Osteocyte (in vitro differentiated cells): ENCODE measurements at places on chromosomes 3 and 15.

- DNase-seq: peak; percentile 89
Measured at GRCh38 chr3:186976837-186977750, 46.8 kb downstream of the ST6GAL1 start.

DNA sequence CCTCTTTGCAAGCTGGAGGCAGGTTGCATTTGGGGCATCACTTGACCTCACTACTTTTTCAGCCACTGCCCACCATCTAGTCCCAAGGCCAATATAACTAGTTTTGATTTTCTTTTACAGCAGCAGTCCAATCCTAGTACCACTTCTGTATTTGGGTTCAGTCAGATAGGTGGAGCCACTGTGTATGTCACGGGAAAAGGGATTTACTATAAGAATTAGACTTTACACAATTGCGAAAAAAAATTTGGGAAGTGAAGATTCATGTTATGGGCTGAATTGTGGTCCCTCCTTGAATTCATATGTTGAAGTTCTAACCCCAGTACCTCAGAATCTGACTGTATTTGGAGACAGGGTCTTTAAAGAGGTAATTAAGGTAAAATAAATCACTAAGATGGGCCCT, 37.4 kb upstream of the NMNAT3 start:
- DNase-seq: no peak

DNA sequence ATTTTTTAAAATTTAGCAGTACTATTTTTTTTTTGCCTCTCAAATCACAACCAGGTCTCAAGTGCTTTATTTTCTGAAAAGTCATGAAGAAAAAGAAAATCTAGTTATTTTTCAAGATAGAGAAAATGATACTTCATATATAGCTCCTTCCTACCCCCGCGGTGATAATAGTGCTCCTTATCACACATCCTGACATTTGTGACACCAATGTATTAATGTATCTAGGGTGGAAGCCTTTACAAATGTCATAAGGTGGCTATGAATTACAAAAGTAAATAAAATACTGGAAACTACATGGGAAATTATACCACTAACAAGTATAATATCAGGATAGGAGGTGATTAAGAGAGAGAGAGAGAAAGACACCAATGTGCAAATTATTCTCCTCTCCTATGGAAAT, 582.2 kb downstream of the UNC13C start:
- no peak for DNase-seq

- DNase-seq: no peak
Measured at GRCh38 chr3:62755285-62755684, 119.9 kb downstream of the CADPS start.

DNA sequence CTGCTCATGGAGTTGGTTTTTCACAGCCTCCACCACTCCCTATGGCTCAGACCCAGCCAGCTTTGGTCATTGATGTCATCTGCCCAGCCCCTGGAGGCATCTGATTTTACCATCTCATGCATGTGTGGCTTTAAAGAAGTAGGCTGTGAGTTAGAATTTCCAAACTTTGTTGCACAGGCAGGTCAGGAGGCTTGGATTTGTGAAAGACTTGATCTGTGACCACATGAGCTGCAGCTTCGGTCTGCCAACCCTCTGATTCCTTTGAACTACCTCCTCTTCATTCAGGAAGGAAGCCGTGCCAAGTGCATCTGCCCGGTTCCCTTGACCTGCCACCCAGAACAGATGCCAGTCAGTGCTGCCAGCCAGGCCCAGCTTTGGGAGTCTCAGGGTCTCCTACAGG, 9.2 kb downstream of the CTXND1 start:
- DNase-seq: no peak

GRCh38 chr3:57555306-57555705, 768 bp upstream of the PDE12 start:
- DNase-seq: no peak

DNA sequence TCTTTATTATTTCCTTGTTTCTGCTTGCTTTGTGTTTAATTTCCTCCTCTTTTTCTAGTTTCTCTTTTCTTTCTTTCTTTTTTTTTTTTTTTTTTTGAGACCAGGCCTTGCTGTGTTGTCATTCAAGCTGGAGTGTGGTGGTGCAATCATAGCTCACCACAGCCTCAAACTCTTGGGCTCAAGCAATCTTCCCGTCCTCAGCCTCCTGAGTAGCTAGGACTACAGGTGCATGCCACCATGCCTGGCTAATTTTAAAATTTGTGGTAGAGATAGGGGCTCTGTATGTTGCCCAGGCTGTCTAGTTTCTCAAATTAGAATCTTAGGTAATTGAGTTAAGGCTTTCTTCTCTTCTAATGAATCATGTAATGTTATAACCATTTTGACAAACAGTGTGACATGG, 22.4 kb downstream of the SLMAP start:
- no peak for DNase-seq

DNA sequence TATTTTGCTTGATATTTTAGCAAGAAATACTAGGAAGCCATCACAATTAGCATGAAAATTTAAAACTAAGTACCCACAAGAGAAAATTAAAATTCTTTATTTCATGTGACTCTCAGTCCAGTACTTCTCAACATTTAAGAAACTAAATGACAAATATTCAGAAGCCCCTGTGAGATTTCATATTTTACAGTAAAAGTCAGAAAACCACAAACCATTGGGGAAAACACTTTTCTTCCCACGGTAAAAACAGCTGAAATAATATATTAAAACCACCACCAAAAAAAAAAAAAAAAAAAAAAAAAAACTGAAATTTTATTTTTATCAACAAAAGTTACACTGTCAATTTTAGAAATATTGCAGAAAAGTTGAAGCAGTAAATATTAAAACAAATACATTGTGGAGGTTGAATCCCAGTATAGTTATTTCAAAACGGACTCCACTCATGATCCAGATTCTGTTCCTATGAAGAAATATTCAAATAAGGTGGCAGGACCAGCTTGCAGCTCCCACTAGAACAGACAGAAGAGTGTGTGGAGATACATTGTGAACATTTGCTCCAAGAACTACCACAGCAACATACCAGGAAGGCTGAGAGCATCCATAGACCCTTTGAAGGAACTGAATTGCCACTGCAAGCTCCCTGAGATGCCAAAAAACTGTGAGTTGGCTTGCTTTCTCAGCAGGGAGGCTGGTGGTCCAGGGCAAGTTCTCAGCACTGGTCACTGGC, 308.2 kb downstream of the CTNNB1 start:
- no peak for DNase-seq

DNA sequence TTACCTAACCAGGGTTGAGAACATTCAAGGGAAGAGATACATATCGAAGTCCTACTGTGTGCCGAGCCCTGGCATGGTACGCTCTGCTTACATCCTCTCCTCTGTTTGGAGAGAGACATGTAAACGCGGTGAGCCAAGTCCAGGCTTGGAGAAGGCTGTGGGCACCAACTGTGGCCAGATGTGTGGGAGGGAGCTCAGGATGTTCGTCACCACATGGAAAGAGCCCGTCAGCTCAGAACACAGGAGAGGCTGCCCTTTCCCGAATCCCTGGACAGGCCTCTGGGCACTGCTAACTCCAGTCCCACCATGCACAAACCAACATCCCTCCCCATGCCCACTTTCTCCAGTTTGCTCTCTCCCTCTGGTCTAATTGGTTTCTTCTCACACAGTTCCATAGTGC, 43.0 kb downstream of the MESD start:
- DNase-seq: no peak

- no peak for DNase-seq
Measured at GRCh38 chr3:18499301-18499700, 74.2 kb upstream of the SATB1 start.

DNA sequence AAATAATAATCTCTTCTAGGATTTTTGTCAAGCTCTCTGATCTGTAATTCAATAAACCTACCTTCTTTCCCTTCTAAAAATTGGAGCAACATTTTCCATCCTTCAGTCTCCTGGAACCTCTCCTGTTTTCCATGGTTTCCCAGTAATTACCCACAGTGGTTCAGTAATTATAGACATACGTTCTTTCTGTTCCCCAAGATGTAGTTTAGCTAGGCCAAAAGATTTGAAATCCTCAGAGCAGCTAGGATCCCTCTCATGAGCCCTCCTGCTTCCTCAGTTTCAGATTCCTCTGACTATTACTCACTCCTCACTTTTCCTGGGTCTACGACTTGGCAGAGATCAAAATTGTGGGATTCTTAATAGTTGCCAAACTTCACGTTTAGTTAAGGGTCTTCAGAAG, 76.9 kb upstream of the IGSF10 start:
- no peak for DNase-seq

GRCh38 chr3:111650378-111651275, 55.5 kb upstream of the ZBED2 start:
- no peak for DNase-seq

GRCh38 chr15:89743594-89743993, 7.5 kb downstream of the MESP1 start:
- no peak for DNase-seq

DNA sequence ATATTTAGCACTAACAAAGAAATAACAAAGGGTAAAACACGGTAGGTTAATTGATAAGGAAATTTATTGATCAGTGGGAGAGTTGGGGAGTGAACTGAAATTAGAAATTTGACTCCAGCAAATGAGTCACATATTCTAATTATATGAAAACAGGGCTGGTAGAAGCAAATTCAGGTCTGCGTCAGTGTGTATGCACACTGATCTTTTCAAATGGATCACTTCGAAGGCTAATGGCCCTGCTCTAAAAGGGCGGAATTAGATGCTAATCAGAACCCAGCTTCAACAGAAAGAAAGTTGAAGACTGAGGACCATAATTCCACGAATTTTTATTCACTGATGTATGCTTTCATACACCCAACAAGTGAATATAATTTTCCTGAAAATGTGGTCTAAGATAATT, 762.4 kb upstream of the DPPA4 start:
- DNase-seq: no peak

GRCh38 chr15:90565866-90566265, 36.1 kb downstream of the CRTC3 start:
- DNase-seq: no peak

DNA sequence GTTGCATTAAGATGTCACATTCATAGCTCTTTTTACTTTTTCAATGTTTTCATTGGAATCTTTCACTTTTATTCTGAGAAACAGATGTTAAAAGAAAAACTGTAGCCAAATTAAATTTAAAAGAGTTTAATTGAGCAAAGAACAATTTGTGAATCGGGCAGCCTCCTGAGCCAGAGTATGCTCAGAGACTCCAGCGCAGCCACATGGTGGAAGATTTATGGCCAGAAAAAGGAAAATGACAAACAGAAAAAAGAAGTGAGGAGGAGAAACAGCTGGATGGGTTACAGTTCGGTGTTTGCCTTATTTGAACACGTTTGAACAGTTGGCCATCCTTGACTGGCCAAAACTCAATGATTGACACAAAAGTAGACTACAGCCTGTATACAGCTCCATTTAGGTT, 33.8 kb upstream of the RAB11A start:
- DNase-seq: no peak

GRCh38 chr3:133573629-133574194, at the start of gene CDV3:
CDV3 (plus strand) TSS chr3:133573686; CDS start chr3:133574045, 359 bp downstream.
- DNase-seq: no peak
